Activated CD4-positive, alpha-beta T cell treated with anti-CD3 and anti-CD28 coated beads, Interleukin-2, amount 50 U/mL, for 16 hours (primary cell): ENCODE measurements at places on chromosomes 1 and 21.

DNA sequence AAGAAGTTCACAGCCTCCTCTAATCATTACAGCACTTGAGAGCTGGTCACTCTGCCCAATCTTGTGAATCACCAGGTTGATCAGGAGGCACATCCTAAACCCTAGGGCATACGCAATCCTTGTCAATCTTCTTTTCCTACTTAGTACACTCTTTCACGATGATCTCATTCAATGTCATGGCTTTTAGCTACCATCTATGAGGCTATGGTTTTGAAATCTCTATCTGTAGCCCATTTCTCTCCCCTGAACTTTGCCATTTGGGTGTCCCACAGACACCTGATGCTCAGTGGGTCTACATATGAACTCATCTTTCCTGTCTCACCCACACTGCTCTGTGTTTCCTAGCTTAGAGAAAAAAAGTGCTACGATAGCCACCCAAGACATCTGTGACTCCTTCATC, 1.9 kb upstream of the MED18 start:
- DNase-seq: no peak

GRCh38 chr1:97989094-97989680, 68.4 kb upstream of the DPYD start:
- DNase-seq: no peak

GRCh38 chr21:45169682-45170081, 95.3 kb downstream of the ADARB1 start:
- DNase-seq: no peak

DNA sequence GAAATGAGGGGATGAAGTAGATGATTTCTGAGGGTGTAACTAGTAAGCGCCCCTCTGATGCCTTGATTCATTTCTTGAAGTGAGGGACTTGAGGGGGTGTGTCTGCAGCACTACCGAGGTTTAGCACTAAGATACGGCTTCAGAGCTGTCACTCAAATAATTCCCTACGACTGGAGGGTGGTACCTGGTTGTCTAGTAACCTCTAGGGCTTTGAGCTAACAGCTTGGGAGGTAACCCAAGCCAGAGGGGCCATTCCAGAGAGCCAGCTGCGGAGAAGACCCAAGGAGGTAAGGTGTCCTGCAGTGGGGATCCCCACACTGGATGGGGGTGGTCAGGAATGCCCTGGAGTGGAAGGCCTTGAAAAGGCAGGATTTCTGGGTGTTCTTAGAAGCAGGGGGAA, at the start of gene TTC24:
TTC24 (plus strand) TSS at position 252 of the 400 bp plus-strand sequence. CDS start 1,642 bp downstream, outside the sequence.
- no peak for DNase-seq

DNA sequence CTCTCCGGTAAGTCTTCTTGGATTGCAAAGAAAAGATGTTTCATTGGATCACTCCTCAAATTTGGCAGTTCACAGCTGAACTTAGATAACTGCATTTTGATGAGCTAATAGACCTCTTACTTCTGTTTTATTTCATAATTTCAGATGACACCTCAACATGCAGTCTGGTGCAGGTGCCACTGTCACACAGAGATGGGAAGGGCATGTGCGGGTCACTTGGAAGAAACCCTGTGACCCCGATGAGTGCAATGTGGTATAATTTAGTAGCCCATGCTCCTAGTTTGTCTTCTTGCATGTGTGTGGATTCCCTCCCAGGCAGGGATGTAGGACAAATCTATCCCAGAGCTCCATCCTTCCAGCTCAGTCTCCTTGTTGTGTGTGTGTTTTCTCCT, 481 bp upstream of the SLAMF1 start:
- no peak for DNase-seq

GRCh38 chr1:29324771-29325351, 88.5 kb downstream of the PTPRU start:
- no peak for DNase-seq

DNA sequence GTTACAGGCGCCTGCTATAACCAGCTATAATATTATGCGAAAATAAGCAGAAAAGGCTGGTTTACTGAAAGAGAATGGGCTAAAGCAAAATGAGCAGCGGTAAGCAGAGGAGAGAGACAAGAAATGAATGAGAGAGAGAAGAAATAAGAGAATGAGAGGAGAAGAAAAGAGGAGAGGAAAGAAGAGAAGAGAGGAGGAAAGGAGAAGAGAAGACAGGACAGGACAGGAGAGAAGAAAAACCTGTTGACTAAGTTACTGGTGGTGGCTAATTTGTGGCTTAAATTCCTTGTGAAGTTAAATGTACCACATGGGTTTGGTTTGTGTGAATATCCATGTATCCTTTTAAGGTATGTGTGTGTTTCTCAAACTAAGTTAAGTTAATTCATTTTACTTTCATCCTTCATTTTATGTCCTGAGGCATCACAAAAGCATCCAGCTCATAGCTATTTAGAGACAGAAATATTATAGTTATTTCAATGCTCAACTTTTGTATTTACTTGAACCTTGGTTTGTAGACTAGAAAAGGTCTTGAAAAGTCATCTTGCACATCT, 3.1 kb upstream of the DDR2 start:
- DNase-seq: no peak

- no peak for DNase-seq
These were observed 124.7 kb downstream of the TNFSF18 start for GRCh38 chr1:172926070-172926469.

- DNase-seq: no peak
These were observed 363.5 kb upstream of the ST6GALNAC5 start for GRCh38 chr1:76503736-76504135.

GRCh38 chr1:23140940-23141596, 27.6 kb downstream of the LUZP1 start:
- DNase-seq: no peak

DNA sequence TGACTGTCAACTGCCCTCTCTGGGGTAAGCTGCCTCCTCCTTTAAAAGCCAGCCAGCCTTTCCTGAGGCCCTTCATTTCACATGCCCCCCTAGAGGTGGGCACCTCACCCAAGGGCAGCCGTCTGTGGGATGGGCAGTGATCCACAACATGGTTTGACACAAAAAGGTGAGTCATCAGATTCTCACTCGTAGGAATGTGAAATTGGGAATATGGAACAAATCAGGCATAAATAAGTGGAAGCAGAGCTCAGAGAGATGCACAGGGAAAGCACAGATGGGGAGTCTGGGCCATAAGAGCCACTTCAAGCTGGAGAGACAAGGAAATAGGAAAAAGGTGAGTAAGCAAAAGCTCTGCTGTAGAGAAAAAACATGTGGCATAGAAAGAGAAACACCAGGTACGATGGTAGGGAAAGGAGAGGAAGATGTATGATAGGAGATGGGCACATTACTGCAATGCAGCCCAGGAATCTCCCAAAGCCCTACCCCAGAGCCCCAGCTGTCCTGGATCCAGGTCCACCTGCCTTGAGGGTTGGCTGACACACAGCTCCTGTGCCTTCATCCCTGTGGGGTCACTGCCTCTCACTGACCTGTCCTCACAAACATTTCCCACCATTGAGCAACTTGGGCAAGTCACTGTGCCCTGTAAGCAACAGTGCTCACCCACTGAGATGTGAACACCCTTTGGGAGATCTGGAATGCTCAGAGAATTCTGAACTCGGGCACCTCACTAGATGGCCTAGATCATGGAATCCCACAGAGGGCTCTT, 86.6 kb downstream of the ASTN1 start:
- no peak for DNase-seq

DNA sequence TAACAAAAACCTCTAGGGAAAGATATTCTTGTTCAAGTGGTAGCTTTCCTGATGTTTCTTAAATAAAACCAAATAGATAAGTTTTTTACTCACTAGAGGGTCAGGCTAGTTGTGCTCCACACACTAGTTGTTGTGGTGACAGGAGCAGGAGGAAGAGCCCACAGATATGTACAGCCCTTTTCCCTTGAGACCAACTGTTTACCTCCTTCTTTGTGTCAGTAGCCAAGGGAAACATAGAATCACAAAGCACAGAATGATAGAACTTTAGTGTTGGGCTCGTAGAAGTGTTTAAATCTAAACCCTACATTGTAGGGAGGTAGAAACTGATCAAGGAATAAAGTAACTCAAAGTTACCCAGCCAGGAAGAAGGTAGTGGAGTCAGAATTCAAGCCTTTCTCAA, 309.0 kb downstream of the CTH start:
- no peak for DNase-seq

DNA sequence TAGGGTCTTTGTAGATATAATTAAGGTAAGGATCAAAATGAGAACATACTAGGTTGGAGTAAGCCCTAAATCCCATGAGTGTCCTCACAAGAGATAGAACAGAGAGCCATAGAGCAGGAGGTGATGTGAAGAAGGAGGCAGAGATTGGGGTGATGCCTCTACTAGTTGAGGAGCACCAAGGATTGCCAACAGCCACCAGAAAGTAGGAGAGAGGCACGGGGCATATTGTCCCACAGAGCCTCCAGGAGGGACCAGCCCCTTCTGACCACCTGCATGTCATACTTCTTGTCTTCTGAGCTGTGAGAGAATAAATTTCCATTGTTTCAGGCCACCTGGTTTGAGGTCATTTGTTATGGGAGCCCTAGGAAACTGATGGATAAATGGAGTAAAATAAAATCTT, 363.3 kb downstream of the RPS6KC1 start:
- DNase-seq: no peak

DNA sequence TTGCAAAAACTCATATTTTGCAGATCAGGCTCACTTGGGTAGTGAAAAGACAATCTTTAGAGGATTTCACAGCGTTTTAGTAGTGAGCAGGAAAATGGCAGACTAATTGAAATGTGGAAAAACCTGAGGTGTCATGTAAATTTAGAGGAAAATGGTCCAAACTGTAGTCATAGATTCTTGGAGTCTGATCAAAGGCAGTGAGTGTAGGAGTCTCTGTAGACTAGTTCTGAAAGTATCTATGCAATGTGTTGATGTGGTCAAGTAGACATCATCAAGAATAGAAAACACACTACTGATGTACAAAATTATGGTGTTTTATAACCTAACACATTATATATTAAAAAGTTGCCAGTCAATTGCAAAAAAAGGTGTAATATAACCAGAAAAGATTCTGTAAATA, 143.2 kb upstream of the C1orf105 start:
- no peak for DNase-seq

- no peak for DNase-seq
These were observed 66.4 kb upstream of the SOD1 start for GRCh38 chr21:31592963-31593560.

DNA sequence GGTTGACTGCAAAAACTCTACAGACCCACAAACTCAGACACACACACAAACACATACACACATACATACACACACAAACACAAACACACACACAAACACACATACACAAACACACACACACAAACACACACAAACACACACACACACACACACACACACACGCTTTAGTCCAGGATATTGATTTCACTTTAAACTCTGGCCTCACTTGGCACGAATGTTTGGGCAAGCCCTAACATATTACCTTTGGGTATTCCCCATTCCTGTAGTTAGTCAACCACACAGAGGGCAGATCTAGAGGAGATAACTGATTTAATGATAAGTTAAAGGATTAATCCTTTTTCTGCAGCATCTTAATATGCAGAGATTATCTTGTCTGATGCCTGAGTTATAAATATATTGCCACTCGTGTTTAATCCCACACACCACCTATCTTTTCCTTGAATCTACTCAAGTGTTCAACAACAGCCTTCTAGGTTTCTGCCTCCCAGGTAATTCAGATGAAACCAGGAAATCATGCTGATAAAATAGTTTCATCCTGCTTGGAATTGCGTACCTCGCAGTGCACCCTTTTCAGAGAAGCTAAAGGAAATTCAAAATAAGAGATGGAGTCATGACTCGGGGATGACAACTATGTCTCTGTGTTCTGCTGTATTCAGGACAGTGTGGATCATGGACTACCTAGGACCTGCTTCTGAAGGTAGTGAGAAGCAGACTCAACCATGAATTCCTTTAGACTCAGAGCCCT, 14.5 kb upstream of the RUNX1 start:
- no peak for DNase-seq

GRCh38 chr1:231334079-231334666, 3.5 kb downstream of the EXOC8 start:
- no peak for DNase-seq

DNA sequence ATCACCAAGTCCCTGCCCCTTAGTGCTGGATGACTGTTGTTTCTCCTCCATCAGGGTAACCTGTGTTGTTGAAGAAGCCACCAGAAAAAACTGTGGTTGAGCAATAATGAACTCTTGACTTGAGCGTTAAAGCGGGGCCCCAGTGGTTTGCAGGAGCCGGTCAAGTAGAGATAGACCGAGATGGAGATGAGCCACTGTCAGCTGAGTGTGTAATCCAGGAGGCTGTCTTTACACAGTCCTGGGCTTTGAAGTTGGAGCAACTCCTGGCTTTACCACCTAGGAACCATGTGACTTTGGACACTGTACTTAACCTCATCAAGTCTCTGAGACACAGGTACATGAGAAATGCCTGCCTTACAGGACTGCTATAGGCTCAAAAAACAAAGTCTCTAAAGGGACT, 158.1 kb downstream of the ST6GALNAC3 start:
- DNase-seq: no peak

DNA sequence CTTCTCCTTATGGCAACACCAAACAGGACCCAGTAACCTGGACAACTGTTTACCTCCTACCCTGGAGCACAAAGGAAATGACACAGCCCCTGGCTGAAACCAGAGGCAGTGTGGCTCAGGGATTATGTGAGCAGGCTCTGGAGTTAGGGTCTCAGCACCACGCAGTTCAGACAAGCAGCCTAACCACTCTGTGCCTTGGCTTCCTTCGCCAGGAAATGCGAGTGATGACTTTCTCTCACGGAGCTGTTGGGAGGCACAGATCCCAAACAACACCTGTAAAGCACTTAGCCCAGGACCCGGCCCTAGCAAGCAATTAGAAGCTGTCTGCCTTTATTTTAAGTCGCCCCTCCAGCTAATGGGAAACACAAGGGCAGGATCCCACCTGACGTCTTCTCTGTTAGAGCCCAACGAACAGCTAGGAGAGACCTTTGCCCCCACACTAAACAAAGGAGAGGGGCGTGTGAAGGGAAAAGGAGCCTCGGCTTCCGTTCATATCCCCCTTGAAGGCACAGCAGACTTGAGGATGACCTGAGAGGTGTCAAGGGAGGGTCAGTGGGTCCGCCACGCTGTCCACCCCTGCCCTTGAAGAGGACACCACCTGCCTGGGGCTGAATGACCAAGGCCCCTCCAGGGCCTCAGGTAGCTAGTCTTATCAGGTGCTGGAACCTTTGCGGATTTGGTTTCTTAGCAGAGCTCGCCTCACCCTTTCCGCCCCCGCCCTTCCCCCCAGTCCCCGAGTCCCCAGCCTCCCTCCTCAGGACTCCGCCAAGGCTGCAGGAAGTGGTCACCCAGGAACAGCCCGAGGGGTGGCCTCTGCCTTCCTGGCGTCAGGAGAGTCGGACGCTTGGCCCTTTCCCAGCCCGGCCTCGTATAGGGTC, 860 bp downstream of the TMEM63A start:
- DNase-seq: peak; percentile 45

DNA sequence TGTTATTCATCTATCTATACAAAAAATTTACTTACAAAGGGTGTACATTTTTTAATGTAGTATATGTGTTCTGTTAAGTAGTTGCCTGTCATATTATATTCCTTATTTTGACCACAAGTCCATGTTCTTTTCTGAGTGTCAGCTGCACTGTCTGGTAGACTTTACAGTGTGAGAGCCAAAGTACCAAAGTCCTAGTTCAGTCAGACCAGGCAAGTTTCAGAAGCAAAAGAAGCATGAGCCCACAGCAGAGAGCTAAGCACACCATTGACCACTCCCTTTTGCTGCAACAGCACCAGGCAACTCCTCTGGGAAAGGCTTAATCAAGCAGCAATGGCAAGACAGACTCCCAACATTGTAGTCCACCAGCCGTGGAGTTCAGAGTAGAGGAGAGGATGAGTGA, 631.9 kb upstream of the PKN2 start:
- no peak for DNase-seq
